ENCODE measurements at places on chromosomes 7 and 10. TPM values are rescaled to one million over a fixed set of nuclear protein-coding genes. Genes with fewer than 3 reads are reported as not detected.

The UBE2H gene
- 63.5 TPM for total RNA-seq

The IGFBP3 gene
- 1.0 TPM for total RNA-seq

The CYP3A4 gene
- total RNA-seq = not detected

The PWWP2B gene
- total RNA-seq = 16.9 TPM

The GRB10 gene
- total RNA-seq = 10.6 TPM

The MRLN gene
- not detected for total RNA-seq

The CABCOCO1 gene
- not detected for total RNA-seq

The ADIRF gene
- total RNA-seq = 23.8 TPM

The ENO4 gene
- not detected for total RNA-seq

The MALRD1 gene
- total RNA-seq = 0.08 TPM

The GSTO2 gene
- total RNA-seq = 50.1 TPM

The EEPD1 gene
- 1.2 TPM for total RNA-seq

The FKBP6 gene
- not detected for total RNA-seq

The SPDYE5 gene
- not detected for total RNA-seq

The PLAU gene
- total RNA-seq = 758 TPM

The SSC4D gene
- total RNA-seq = 0.87 TPM

The TDRD1 gene
- 0.31 TPM for total RNA-seq

The INPP5F gene
- total RNA-seq = 12.7 TPM

The LIPN gene
- not detected for total RNA-seq

The GRM3 gene
- total RNA-seq = not detected

The FRA10AC1 gene
- 6.0 TPM for total RNA-seq

The ATG9B gene
- 0.08 TPM for total RNA-seq

The PHKG1 gene
- total RNA-seq = not detected

The PPP1R9A gene
- not detected for total RNA-seq

The CALCR gene
- not detected for total RNA-seq

The TYW1B gene
- 1.6 TPM for total RNA-seq

The FAM204A gene
- 64.9 TPM for total RNA-seq

The ANKRD2 gene
- 1.0 TPM for total RNA-seq

The IFIT1B gene
- total RNA-seq = not detected

The SMKR1 gene
- total RNA-seq = not detected

The PTF1A gene
- total RNA-seq = not detected

The CDC123 gene
- 120 TPM for total RNA-seq
